ENCODE measurements at places on chromosomes 11 and 22.

GRCh38 chr22:25496396-25497064 lies 67.9 kb upstream of the GRK3 start:
- no peak for DNase-seq

GRCh38 chr11:129636926-129637325 lies 178.7 kb upstream of the TMEM45B start:
- no peak for DNase-seq

GRCh38 chr11:42003801-42004200 lies 544.3 kb upstream of the LRRC4C start:
- no peak for DNase-seq

DNA sequence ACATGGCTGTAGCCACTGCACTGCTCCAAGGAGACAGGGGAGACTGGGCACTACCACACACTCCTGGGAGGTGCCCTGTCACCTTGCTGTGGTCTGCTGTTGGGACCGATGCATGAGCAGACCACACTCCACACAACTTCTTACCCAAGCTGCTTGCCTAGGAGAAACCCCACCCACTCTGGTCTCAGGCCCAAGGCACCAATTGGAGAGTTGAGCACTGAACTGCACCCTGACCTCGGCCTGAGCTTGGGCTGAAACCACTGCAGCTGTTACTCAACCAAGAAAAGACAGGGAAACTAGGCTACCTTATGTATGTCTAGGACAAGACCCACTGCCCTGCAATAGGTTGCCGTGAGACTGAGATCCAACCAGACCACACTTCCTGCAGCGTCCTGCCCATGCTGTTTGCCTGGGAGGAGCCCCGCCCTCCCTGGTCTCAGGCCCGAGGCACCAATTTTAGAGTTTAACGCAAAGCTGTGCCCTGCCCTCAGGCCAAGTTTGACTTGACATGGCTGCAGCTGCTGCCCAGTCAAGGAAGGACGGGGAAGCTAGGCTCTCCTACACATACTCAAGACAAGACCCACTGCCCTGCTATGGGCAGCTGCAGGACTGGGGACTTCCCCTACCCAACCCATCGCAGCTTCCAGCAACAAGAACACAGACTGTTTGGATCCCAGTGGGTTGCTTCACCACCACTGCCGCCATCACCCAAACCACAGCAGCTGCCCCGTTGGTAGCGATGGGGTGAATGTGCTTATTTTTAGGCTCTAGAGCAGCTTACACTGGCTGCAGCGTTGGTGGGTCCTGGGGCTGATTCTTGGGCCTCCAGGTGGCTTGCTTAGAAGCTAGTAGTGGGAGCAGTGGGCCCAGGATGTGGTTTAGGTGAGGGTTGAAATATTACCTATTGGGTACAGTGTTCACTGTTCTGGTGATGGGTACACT lies 66.8 kb downstream of the BRD1 start:
- DNase-seq: no peak

- no peak for DNase-seq
Observed at GRCh38 chr11:69497221-69497787, 15.8 kb downstream of the LINC01488 start.

GRCh38 chr11:69484427-69485259 lies 3.2 kb downstream of the LINC01488 start:
- DNase-seq: no peak

DNA sequence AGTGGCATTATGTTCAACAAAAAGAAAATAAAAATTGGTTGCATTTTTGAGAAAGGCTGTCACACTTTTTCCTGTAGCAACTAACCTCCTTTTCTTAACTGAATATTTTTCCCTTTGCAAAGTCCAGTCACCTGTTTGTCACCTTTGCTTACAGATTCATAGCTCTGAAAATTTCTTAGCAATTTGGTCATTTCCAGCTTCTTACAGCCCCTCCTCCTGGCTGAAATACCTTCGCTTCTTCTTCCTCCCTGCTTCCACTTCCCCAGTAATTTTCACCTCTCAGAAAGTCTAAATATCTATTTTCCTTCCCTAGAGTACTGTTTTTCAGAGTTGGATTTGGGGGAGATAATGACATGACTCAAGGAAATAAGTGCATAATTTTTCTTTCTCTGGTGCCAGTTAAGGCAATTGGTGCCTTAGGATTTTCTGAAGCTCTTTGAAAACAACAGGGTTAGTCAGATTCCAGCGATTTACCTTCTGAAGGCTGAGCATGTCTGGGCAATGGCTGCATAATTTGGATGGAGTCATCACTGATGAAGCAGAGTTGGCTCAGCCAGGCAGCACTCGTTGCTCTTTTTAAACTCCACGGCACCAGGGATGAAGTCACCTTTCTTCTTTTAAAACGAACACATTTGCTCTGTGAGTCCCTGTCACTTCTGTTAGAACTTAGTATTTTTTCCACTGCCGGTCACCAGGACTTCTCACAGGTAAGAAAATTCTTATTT lies 62.1 kb upstream of the AMOTL1 start:
- DNase-seq: no peak

GRCh38 chr11:96472085-96472484 lies 82.3 kb downstream of the JRKL start:
- DNase-seq: no peak

DNA sequence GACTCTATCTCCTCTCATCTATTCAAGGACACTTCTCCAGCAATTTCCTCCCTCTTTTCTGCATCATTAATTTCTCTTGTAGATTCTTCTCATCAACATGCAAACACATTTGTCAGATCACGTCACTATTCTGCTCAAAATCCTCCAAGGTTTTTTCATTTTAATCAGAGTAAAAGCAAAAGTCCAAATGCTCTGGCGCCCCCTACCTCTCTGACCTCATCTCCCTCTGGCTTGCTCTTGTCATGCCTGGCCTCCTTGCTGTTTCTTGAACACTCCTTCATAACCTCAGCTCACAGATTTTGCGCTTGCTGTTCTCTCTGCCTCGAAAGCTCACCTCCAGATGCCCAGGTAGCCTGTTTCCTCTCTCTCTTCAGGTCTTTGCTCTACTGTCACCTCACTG lies 22.4 kb downstream of the RTCB start:
- no peak for DNase-seq

DNA sequence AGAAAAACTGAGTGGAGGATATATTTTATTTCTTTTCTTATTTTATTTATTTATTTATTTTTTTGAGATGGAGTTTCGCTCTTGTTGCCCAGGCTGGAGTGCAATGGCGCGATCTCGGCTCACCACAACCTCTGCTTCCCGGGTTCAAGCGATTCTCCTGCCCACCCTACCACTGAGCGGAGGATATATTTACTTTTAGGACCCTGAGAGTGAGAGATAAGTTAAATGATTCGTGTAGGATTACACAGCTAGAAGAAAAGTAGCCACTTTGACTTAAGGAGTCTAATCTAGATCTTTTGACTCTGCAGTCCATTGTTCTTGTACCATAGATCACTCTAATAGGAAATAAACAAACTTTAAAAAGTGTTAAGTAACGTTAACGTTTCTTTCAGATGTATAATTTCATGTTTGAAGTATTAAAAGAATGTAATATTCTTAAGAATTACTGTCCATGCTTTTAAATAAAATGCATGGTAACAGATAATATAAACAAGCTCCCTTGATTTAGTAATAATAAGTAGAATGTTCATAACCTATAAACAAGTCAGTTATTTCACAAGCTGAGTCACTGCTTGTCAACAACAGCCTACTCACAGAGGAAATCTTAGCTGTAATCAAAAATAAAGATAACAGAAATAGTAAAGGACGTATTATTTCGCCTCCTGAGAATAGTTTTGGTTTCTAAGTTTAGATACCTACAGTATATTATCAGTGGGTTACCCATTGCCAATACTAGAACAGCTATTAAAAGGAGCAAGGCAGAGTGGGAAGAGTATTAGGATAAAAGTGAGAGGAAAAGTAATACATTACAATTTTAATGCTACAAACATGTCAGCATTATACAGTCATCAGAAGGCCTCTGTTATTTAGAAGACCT lies 18.6 kb downstream of the USP47 start:
- no peak for DNase-seq

- no peak for DNase-seq
Observed at GRCh38 chr11:96315476-96315875, 27.5 kb downstream of the MAML2 start.

DNA sequence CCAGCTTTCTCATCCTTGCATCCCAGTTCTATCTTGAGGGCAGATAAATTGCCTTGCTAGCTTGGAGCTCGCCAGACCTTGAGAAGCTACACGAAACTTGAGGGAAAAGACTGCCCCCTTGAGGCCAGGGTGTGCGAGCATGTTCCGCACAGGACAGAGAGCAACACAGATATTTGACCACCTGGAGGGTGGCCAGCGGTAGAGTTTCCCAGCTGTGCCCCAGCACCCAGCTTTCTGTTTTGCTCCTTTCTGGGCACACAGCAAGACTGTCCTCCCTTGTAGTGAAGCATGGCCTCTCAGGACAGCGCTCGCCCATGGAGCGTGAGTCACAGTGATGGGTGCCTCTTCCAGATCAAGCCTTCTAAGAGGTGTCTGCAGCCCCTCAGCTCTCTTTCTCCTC lies 23.5 kb downstream of the SPATA19 start:
- no peak for DNase-seq

- DNase-seq: no peak
Observed at GRCh38 chr11:88013508-88014065, 161.7 kb downstream of the RAB38 start.

DNA sequence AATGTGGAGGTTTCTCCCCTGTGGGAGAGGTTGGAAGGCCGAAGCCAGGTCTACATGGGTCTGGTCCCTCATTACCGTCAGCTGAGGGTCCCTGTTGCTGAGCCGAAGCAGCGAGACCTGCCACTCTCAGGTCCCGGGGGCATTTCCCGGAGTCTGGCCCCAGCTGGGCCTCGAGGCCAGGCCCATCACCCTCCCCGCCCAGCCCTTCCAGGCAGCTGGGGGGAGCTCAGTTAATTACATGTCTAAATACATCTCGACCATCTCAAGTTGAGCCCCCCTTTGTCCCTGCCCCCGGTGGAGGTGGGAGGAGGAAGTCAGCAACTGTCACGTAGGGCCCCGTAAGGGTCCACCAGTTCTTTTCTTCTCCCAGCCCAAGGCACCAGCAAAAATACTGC lies 3.6 kb downstream of the CDKN1C start:
- DNase-seq: no peak

DNA sequence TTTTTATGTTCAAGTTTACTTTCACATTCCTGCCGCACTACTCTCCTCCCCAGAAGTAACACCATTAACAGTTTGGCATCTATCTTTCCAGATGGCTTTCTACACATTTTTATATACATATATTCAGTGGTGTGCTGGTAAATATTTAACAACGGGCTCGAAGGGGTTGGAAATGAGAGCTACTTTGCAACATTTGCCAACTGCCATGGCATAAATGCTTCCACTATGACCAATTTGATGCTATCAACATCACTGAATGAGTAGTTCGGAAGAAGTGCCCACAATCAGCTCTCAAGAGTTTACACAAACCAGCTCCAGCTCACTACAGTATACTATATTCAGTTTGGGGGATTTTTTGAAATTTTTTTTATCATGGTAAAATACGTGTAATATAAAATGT lies 55.2 kb downstream of the RELT start:
- DNase-seq: no peak

GRCh38 chr11:81570669-81571068 lies 1163.0 kb downstream of the FAM181B start:
- DNase-seq: no peak

GRCh38 chr11:128324531-128325141 lies 262.7 kb downstream of the ETS1 start:
- peak; percentile 64 for DNase-seq

GRCh38 chr11:3133261-3134217 lies 31.6 kb downstream of the OSBPL5 start:
- DNase-seq: no peak

DNA sequence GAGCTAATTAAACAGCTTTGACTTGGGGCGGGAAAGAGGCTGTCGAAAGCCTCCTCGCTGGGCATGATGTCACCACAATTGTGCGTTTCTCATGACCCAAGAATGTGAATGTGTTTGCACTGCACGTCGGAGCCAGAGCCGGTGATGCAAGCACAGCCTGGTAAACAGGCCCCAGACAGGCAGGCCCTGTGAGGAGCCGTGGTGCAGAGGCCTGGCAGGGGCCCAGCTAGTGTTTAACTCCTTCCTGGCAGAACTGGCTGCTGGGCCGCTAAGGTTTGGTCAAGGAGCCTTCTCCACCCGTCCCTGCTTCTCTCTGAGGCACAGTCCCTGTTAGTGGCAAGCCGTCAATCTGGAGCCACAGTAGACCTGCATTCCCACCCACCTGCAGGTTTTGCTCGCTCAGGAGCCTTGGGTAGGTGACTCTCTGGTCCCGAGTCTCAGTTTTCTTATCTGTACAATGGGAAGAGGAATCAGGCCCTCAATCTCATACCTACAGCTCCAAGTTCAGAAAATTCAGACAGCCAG lies 25.4 kb upstream of the SMTN start:
- DNase-seq: no peak

GRCh38 chr11:73376803-73377629 lies 817 bp downstream of the RELT start:
- peak; percentile 53 for DNase-seq

DNA sequence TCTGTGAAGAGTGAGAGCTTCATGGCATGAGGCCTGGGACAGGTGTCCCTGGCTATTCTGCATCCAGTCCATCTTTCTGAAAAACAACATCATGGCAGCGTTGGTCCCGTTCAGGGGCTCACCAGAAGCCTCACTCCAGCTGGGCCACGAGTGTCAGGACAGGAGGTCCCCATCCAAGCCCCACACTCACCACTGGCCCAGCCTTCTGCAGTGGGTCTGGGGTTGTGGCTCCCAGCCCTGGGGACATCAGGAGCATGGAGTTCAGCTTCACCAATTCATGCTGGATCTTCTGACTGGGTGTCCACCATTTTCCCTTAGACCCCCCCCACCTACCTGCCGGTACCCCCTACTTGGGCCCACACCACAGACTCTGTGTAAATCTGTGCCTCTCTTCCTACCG lies 400.3 kb downstream of the BRD1 start:
- no peak for DNase-seq

DNA sequence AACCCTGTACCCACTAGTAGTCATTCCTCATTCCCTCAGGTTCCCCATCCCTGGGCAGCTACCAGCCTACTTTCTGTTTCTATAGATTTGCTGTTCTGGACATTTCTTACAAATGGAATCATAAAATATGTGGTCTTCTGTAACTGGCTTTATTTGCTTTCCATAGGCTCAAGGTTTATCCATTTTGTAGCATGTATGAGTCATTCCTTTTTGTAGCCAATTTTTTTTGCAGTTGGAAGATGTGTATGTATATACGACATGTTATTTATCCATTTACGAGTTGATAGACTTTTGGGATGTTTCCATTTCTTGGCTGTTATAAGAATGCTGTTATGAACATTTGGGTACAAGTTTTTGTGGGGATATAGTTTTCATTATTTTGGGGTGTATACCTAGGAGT lies 130.6 kb downstream of the WNT11 start:
- no peak for DNase-seq

GRCh38 chr11:36280531-36280930 lies 8.7 kb downstream of the COMMD9 start:
- no peak for DNase-seq

- DNase-seq: no peak
Observed at GRCh38 chr11:2306452-2306823, 4.6 kb downstream of the TSPAN32 start.

DNA sequence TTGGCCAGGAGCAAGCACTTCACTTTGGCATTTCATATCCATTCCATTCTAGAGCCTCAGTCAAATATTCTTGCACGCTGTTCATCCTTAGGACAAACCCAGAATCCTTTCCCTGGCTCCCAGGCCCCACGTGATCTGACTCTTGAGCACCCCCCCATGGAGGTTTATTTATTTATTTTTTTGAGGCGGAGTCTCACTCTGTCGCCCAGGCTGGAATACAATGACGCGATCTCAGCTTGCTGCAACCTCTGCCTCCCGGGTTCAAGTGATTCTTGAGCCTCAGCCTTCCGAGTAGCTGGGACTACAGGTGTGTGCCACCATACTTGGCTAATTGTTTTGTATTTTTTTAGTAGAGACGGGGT lies 12.7 kb upstream of the TSGA10IP start:
- DNase-seq: no peak

Measured in T-helper 9 cell (primary cell).